Vein endothelial cell (primary cell): ENCODE measurements at places on chromosomes 16 and 17. TPM values are rescaled to one million over a fixed set of nuclear protein-coding genes. Genes with fewer than 3 reads are reported as not detected.

The LGALS9 gene
- total RNA-seq = 36.9 and 49.0 TPM in 2 replicates

The NOD2 gene
- under 0.01 TPM in 1 of 2 replicates, not detected in the other for total RNA-seq

The DLX4 gene
- not detected in 2 replicates for total RNA-seq

The HSPB9 gene
- total RNA-seq = not detected in 2 replicates

The E4F1 gene
- total RNA-seq = 31.4 and 35.3 TPM in 2 replicates

The SKAP1 gene
- total RNA-seq = 0.65 TPM in 1 of 2 replicates, not detected in the other

The IGSF6 gene
- not detected in 2 replicates for total RNA-seq
